ENCODE measurements at places on chromosomes 5 and 9.

- DNase-seq = no peak
Measured at GRCh38 chr5:68505917-68506860, 290.6 kb downstream of the PIK3R1 start.

- no peak for DNase-seq
Measured at GRCh38 chr9:24516463-24516862, 29.2 kb downstream of the IZUMO3 start.

DNA sequence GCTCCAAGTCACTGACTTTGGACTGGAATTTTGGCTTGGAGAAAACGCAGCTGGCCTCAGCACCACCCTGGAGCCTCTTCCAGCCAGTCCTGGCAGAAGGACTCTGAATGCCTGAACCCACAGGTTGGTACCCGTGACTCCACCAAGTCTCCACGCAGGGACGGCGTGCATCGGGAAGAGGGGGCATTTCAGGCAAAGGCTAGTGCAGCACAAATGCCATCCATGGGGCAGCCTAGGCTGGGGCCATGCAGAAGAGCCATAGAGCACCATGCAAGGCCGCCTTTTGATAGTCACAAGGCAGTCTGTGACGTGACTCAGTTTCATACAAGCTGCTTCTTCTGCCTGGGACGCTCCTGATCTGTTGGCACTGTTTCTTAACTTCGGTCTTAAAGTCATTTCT lies 28.0 kb downstream of the GDNF start:
- no peak for DNase-seq

GRCh38 chr5:112709416-112709815 lies 28.3 kb upstream of the APC start:
- DNase-seq = no peak

DNA sequence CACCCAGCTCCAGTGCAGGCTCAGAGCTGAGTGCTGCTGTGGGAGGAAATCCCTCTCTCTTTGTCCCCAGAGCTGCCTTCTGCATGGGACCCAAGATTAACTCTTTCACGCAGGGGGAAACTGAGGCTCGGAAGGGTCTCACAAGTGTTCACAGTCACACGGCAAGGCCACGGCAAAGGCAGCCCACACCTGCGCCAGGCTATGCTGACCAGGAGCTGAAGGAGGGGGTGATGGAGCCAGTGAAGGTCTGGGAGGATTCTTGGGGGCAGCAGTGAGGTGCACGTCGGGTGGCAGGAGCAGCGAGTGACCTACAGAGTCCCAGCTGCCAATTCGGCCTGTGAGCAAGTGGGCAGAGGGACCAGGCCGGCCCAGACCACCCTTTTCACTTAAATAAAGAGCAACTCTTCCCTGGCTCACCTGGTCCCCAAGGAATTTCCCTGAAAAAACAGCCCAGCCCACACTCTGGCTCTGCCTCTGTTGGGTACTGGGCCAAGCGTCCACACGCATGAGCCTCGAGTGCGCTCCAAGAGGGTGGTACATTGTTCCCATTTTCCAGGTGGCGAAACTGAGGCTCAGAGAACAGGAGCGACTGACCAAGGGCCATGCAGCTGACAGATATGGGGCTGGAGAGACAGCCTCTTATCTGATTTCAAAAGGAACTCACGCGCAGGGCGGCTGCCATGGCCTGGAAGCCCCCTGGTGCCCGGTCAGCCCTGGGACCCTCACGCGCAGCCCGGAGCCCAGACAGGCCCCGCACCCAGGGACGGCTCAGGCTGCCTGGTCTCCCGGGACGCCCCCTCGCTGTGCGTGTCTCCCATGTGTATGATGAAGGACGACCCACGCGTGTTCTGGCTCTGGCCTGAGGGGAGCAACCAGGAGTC lies 28.2 kb downstream of the SARDH start:
- no peak for DNase-seq

GRCh38 chr5:145243016-145243415 lies 592.1 kb downstream of the PRELID2 start:
- no peak for DNase-seq

DNA sequence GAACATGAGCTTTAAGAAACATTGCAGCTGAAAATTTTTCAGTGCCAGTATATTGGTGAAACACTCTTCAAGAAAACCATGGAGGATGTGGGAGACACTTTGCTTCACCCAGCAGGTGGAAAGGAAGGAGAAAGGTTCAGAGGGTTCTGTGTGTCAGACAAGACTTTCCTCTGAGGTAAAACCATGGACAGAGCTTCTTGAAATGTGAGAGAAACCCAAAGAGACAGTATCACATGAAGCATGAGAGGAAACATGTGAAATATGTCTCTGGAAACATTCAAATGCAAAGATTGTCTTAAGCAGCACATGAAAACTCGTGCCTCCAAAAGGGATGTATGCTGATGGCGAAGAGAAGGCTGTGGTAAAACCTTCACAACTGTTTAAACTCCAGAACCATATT lies 368.9 kb upstream of the ST8SIA4 start:
- DNase-seq = no peak

DNA sequence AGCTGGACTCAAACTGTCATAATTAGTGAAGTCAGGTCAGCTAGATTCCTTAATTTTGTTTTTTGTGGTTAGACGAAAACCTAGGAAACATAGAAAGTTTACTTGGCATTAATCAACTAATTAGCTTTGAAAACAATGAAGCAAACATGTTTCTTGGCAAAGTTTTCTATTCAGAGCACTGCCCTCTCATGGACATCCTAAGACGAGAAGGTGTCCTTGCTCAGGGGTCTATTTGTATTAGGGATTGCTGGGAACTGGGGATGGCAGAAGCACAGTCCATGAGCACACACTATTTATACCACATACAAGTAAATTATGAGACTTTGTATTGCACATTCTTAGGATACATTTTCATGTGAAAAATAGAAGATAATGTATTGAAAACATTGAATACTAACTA lies 49.7 kb downstream of the POC5 start:
- DNase-seq = no peak

DNA sequence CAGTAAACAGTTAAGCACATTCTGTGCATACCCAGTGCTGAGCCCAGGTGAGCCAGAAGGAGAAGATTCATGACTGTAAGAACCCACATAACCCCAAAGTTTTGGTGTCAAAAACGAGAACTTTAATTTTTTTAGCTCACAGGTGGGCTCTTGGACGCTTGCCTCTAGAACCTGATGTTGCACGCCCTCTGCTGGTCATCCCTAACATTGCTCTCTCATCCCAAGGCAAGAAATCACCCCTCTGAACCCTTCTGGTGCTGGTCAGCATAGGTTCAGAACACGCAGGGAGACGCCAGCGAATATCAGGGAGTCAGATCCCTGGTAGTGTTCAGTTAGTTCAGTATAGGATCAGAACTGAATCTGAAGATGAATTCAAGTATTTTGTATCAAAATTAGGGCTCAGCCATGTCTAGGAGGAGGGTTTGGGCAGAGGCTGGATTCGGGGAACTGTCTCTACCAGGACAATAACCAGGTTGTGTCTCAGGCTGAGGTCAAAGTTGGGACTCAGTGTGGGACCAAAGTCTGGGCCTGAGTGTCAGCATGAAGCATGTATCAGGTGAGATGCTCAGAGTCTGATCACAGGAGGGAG lies 4.1 kb upstream of the DNAJB5 start:
- peak; percentile 63 for DNase-seq

DNA sequence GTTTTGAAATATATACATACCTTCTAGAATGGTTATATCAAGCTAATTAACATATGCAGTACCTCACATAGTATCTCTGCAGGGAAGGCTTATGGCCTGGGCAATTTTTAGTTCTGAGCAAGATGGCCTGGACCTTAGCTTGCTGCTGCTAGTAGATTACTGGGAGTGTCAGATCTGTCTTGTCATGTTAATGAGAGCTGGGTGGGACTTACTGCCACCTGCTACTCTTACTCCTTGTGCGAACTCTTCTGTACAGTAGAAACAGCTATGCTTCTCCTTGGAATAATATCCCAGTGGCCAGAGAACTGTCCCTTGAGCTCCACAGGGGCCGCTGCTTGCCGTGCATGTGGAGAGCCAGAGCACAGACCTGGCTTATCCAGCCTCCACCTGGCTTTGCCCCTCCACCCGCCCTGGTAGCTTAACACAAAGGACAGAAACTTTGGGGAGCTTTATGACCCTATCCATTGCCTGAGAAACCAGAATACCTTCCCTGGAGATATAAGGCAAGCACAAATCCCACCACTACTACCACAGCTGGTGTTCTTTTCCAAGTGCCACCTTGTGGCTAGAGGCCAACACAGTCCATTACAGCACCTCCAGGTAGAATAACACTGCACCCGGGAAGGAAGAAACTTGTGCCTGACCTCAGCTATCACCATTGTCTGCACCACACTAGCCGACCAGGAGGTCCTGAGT lies 74.4 kb upstream of the RUSC2 start:
- no peak for DNase-seq

GRCh38 chr5:125582352-125582751 lies 835.9 kb upstream of the ZNF608 start:
- DNase-seq = no peak

DNA sequence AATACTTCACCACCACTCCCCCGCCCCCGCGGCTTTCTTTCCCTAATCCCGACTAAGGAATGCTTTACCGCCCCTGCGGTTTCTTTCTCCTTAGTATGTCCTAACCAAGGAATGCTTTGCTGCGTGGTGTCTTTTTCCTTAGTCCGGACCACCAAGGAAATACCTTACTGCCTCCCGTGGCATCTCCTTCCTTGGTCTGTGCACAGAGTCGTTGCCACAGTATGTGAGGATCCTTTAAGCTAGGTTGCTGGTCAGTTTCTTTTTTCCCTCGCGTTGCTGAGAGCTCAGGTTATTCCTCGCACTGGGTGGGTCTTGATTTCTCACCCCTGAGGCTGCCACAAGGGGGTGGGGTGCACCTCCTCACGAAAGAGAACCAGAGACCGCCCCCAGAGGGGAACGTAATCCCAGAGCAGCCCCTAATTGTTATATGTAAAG lies 309.4 kb downstream of the NR3C1 start:
- no peak for DNase-seq
